ENCODE measurements at places on chromosomes 7 and 10.

GRCh38 chr10:117544004-117544701 lies 1.6 kb downstream of the EMX2 start:
- DNase-seq = no peak

DNA sequence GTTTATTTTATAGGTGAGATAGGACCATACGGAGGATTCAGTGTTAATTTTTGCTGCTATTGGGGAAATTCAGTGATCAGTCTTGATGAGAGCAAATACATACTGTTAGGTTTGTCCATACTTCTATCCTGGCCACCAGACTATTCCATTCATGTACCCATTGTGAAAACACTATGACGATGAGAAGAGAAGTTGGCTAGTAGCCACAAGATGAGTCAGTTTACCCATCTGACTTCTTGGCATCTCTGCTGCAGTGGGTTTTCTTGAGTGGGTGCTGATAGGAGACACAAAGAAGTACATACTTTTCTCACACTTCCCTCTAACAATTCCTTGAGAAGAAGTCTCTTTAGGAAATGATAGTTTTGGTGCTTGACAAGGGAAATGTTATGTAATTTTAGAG lies 133.1 kb downstream of the TFPI2 start:
- DNase-seq = no peak

- no peak for DNase-seq
These were observed 58.2 kb upstream of the MSRB2 start for GRCh38 chr10:23037152-23037551.

DNA sequence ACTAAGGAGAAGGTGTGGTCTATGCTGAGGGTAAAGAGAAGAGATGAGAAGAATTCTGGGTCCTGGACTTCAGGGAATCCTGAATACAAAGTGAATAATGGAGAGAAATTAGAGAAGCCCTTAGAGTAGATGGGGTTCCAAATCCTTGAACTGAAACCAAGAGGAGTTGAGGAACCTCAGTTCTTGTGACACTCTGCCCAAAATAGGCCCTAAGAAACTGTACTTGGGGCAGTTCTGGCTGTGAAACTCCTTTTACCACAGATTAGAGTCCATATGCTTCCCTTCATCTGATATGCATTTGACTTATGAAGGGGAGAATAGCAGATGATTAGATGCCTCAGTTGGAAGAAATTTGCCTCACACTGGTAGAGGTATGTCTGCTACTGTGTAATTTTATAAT lies 19.0 kb downstream of the TES start:
- no peak for DNase-seq

DNA sequence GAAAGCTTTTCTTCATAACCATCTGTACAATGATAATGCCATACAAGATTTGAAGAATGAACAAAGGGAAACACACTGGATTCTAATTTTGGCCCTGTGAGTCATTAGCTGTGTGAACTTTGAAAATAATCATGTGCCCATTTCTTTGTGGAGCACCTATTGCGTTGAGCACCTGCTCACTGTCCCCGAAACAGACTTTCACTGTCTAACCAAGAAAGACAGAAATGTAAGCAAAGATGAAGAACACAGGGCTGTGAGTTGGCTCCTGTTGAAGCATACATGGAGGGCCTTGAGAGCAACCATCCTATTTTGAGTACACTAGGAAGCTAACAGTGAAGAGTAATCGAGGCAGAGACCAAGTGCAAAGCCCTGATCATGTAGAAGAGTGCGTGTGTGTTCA lies 118.4 kb upstream of the SLC25A13 start:
- DNase-seq = no peak

DNA sequence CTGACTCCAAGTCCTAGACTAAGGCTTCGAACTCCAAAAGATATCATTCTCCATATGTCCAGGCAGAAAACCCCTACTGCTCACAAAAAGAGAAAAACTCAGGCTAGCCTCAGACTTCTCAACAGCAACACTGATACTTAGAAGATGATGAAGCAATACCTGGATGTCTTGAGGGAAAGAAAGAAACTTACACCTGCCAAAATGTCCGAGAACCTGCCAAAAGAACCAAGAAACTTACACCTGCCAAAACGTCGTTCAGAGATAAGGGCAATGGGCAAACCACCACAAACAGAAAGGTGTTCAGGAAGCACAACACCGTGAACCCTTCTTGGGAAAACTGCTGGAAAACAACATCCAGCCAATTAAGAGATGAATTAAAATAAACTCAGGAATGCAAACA lies 15.3 kb downstream of the ABLIM1 start:
- no peak for DNase-seq

DNA sequence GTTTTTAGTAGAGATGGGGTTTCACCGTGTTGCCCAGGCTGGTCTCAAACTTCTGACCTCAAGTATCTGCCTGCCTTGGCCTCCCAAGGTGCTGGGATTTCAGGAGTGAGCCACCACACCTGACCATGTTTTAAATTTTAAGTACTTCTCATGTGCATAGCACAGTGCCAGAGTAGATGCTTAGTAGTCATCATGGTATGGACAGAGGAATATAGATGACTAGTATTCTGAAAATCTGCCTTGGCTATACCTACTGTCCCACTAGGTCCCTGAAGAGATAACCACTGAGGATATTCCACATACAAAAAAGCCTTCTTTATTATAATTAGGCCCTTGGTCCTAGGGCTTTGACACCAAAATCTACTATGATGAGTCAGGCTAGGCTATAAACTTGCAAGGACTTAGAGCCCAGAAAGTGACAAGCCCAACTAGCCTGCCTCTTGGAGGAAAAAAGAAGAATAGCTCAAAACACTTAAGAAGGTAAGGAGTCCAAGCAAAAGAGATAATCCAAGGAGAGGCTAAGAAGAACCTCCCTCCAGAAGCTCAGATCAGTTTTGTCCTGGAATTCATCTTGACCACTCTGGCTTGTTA lies 34.0 kb downstream of the LUC7L2 start:
- no peak for DNase-seq

DNA sequence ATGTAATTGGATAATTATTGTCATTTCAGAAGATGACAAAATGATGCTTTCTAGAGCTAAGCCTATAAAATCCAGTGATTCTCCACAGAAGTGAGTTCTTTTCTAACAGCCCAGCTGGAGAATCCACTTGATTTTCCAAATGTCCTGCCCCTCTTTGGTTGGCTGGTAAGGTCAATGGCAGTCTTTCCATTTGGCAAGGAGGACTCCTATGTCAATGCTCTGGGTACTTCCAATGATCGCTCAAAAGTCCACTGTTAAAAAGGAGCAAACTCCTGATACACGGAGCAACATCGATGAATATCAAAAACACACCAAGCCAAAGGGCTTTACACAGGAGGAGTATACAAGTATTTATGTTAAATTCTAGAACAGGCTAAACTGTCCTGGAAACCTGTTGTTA lies 57.8 kb downstream of the STK17A start:
- DNase-seq = no peak

- peak; percentile 32 for DNase-seq
These were observed at the start of gene GJC3 for GRCh38 chr7:99928994-99929729. Gene GJC3 (minus strand): TSS chr7:99929620. CDS start chr7:99929620, 0 bp downstream.

- no peak for DNase-seq
These were observed 48.9 kb upstream of the ICA1 start for GRCh38 chr7:8310876-8311275.

- DNase-seq = peak; percentile 20
These were observed 125.3 kb downstream of the CHN2 start for GRCh38 chr7:29319719-29320521.

DNA sequence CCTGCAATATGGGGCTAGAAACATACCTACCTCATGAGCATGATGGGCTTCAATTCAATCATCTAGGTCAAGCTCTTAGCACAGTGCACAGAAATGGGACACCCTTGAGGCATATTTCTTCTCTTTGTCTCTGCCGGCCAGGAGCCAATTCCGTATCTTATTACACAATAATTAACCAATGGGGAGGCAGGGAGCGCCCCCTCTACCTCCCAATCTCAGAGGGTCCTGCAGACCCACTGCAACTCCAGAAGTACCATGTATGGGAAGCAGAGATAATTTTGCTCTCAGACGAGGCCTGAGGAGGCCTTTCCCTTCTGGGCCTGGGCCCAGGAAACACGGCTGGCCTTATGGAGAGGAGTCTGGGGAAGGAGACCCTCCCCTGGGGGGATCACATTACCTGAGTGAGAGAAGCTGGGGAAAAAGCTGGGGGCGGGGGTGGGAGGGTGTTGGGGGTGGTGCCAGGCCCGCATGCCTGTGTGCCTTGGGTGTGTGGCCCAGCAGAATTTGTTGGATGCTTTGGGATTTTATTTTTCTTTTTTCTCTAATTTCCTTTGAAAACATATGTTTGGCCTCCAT lies 155.5 kb downstream of the UBE2H start:
- DNase-seq = no peak

GRCh38 chr10:62498271-62498670 lies 124.1 kb downstream of the ZNF365 start:
- DNase-seq = no peak

DNA sequence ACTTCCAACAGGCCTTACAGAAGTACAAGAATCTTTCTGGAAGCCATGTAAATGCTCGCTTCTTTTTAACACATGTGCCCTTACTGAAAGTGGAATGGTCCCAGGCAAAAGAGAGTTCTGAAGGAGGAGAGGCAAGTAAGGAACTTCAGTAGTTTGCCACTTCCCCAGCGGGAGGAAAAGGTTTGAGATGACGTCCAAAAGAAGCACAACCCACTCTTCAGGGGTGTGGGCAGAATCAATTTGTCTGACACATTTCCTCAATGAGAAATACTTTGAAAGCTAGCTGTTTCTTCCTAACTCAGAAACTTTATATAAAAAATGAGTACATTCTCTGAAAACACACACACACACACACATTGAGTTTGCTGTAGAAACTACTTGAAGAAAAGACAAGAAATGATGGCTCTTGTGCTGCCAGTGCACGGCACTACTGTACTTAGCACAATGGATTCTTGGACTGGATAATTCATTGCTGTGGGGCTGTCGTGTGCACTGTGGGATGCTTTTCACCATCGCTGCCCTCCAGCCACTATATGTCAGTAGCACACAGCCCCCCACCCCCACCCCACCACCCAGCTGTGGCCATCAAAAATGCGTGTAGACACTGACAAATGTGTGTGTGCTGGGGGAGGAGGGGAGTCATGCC lies 183.0 kb downstream of the SRPK2 start:
- DNase-seq = no peak

GRCh38 chr10:76906256-76906655 lies 731.4 kb downstream of the KCNMA1 start:
- DNase-seq = no peak

GRCh38 chr7:151592868-151593486 lies 73.3 kb upstream of the RHEB start:
- DNase-seq = no peak

GRCh38 chr10:109047856-109048255 lies 875.5 kb downstream of the XPNPEP1 start:
- DNase-seq = no peak

GRCh38 chr7:18997477-18998150 lies 119.8 kb downstream of the TWIST1 start:
- no peak for DNase-seq

GRCh38 chr10:4477664-4478063 lies 348.3 kb upstream of the AKR1E2 start:
- DNase-seq = no peak

DNA sequence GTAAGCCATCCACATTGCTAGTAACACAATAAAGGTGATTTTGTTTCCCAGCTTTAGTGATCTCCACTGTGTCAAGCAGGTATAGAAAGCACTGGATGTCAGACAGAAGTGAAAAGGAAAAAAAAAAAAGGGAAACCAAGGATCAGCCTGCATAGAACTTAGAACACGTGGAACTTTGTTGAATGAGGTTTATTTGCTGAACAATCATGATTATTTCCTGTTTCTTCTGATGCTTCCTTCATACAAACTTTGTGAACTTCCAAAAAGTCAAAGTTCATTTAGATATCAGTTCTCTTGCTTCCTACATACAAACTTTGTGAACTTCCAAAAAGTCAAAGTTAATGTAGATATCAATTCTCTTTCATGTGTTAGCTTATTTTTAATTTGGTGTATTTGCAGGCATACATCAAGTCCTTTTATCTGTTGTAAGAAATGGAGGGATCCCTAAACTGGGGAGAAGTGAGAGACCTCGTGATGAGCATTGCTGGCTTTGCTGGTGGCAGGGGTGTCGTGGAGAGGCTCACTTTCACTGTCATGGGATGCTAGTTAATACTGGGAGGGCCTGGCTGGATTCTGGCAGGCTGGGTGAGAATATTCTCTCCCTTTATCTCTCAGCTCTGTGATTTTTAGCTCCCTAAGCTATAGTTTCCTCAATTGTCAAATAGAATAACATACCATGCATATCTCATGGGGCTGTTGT lies 298.4 kb downstream of the INHBA start:
- no peak for DNase-seq

GRCh38 chr7:125119559-125120115 lies 190.0 kb upstream of the POT1 start:
- DNase-seq = no peak

- DNase-seq = no peak
These were observed 249.7 kb downstream of the EMX2 start for GRCh38 chr10:117792214-117792613.

DNA sequence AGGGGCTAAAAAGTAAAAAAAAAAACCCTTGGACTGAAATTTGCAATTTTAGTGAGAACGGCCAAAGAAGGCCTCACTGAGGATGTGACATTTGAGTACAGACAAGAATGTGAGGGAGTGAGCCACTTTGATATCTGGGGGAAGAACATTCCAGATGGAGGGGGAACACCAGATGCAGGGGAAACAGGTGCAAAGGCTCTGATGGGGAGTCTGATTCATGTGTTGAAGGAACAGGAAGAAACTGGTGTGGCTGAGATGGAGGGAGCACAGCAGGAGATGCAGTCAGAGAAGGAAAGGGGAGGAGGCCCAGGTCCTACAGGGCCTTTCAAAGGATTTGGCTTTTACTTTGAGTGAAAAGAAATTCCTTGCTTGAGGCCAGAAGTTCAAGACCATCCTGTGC lies 615.7 kb upstream of the NRP1 start:
- no peak for DNase-seq

DNA sequence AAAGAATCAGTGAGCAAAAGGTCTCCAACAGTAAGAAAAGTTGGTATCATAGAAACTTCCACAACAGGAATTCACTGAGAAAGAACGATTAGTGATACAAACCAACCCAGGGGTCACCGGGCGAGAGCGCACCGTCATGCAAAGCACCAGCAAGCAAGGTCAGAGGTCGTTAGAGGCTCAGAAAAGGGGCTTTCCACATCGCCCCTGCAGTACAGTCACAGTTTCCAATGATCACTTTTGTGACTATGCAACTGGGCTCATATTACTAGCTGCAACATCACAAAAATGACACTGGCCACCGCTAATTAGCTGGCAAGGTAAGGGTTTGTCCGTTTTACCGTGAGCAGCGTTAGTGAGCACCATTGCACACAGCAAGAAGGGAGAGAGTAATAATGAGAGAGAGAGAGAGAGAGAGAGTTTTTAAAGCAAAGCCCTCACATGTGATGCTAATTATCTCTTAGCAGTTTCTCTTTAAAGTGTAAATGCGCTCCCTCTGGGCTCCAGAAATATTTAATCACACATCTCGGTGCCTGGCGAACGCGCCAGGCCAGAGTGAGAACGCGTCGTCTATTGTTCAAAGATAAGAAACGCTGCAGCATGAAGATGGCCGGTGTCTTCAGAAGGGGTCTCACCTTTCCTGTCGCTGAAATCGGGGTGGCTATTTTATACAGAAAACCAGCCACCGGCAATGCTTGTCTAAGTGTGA lies 237.5 kb downstream of the DNAJB6 start:
- DNase-seq = no peak

GRCh38 chr10:97140049-97140846 lies 45.5 kb downstream of the SLIT1 start:
- DNase-seq = no peak

- no peak for DNase-seq
These were observed 87.7 kb downstream of the ST7 start for GRCh38 chr7:117041007-117041406.

GRCh38 chr10:93753621-93754250 lies 4.0 kb upstream of the LGI1 start:
- DNase-seq = no peak

- DNase-seq = no peak
These were observed 753 bp downstream of the CAMK2B start for GRCh38 chr7:44324481-44325200.

All from NCI-H510A treated with DMSO at 0.1 percent for 48 hours (cell line).